Choroid plexus epithelial cell (primary cell): ENCODE measurements at places on chromosomes 7 and 10.

DNA sequence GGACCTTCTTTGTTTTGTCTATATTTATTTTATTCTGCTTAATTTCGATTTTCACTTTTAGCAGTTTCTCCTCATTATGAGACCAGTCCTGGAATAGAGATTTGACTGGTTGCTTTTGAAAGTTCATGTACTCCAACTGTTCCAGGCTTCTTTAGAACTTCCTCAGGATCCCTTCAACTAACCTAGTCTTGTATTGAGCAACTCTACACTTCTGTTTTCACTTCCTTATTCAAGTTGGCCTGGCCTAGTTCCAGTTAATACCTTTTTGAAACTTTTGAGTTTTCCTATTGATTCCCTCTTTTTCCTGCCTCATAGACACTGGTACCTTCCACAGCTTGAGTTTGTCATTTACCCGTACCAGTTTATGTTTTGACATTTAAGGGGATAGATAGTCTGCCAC, 421.7 kb downstream of the ATRNL1 start:
- DNase-seq = peak; percentile 0

DNA sequence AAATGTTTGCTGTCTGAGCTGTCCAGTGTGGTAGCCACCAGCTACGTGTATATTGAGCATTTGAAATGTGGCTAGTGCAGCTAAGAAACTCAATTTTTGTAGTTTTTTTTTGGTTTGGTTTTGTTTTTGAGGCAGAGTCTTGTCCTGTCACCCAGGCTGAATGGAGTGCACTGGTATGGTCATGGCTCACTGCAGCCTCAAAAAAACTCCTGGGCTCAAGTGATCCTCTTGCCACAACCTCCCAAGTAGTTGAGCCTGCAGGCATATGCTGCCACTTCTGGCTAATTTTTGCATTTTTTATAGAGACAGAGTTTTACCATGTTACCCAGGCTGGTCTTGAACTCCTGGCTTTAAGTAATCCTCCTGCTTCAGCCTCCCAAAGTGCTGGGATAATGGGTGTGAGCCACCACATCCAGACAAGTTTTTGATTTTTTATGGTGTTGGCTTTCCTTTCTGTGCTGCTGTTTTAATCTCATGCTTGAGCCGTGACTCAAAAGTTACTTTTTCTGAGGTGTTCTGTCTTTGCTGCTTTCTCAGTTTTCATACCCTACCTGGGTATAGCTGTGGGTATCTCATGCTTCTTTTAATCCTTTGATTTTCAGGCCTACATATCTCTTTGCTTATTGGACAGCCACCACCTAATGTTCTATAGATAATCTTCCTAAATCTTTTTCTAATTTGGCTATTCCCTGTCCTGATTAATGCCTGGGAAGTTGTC, 16.0 kb downstream of the WAC start:
- no peak for DNase-seq

- peak; percentile 95 for DNase-seq
Measured at GRCh38 chr10:125057158-125058001, 103.0 kb downstream of the CTBP2 start.

DNA sequence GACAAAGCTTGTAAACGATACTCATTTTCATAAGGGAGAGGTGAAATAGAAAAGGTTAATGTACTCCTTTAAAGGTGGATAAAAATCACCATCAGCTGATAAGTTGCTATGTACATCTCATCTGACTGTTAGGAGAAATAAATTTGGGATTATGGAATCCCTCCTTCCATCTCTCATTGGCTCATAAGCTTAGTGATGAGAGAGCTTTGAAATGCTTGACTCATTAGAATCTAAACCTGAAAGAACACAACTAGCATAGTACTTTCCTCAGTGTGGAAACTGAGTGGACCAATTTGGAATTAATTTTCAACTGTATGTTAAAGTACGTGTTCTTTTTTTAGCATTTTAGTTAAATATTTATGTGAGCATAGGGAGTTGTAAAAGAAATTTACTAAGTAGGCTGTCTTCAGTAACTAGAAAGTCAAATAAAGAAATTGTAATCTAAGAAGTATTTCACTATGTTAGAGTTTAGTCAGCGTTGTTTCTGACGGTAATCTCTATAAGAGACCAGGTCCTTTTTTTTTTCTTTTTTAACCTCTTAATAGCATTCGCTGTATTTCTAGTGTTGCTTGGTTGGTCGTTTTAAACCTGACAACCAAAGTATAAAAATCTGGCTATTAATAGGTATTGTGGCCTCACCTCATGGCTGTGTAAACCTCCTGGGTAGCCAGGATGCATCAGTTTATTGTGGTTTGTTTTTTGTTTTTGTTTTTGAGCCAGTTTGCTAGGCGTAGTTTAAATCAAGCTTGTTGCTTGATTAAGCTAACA, 34.4 kb downstream of the FHIP2A start:
- peak; percentile 62 for DNase-seq

- no peak for DNase-seq
Measured at GRCh38 chr10:106992055-106992454, 172.5 kb downstream of the SORCS1 start.

DNA sequence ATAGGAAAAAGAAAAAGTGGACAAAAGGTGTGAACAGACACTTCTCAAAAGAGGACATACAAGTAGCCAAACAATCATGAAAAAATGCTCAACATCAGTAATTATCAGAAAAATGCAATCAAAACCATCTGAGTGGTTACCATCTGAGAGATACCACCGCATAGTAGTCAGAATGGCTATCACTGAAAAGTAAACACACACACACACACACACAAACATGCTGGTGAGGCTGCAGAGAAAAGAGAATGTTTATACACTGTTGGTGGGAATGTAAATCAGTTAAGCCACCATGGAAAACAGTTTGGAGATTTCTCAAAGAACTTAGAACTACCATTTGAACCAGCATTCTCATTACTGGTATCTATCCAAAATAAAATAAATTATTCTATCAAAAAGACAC, 145.7 kb downstream of the CYP26A1 start:
- DNase-seq = peak; percentile 24

- peak; percentile 98 for DNase-seq
Measured at GRCh38 chr7:15461576-15461975, 100.2 kb downstream of the AGMO start.

- no peak for DNase-seq
Measured at GRCh38 chr10:6061056-6061455, 1.1 kb downstream of the IL2RA start.

DNA sequence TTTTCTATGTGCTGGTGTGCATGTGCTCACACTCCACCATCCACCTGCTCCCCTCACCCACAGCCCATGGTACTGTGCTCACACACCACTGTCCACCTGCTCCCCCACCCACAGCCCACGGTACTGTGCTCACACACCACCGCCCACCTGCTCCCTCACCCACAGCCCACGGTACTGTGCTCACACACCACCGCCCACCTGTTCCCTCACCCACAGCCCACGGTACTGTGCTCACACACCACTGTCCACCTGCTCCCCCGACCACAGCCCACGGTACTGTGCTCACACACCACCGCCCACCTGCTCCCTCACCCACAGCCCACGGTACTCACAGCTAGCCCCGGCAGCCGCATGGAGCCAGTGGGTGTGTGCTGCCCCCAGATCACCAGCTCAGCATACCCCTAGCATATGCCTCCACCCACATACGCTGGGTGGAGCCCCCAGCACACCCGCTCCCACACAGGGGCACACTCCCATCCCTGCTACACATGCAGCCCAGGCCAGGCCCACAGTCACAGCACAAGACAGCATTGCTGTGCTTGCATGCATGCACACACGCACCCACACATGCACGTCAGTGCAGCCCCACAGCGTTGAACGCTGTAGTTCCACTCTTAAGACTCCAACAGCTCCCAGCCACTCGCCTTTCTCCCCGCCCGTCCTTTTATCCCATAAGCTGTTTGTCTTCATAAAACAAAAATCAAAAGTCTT, 62.0 kb downstream of the PAX2 start:
- no peak for DNase-seq

- DNase-seq = peak; percentile 81
Measured at GRCh38 chr10:98246911-98247805, 20.8 kb downstream of the LOXL4 start.

DNA sequence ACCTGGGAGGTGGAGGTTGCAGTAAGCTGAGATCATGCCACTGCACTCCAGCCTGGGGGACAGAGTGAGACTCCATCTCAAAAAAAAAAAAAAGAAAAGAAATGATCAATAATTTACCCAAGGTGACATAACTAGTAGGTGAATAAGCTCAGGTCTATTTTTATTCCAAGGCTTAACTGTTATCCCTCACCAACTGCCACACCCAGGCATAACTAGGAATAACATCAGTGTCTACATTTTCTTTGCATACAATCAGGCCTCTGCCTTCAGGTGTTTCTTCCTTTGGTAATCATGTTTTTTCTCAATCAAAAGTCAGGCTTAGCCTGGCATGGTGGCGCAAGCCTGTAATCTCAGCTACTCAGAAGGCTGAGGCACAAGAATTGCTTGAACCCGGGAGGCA, 26.6 kb downstream of the CPEB3 start:
- DNase-seq = no peak
